ENCODE measurements at places on chromosomes 4 and X. TPM values are rescaled to one million over a fixed set of nuclear protein-coding genes. Genes with fewer than 3 reads are reported as not detected.
A peak's percentile ranks its signal among the peaks of the same experiment; 100 is the strongest.

GRCh38 chr4:77950203-77950602 is 87.6 kb downstream of the MRPL1 start:
- H3K36me3 ChIP-seq, result no peaks in the 10 kb centered on the region
- H3K4me1 ChIP-seq, result no peaks in the 10 kb centered on the region
- no peak for DNase-seq
- no peaks in the 10 kb centered on the region for H3K27me3 ChIP-seq
- H3K27ac ChIP-seq, result no peak overlapping the region

- H3K36me3 ChIP-seq, result no peaks in the 10 kb centered on the region
- no peak overlapping the region for H3K27ac ChIP-seq
- H3K27me3 ChIP-seq, result no peaks in the 10 kb centered on the region
- no peak for DNase-seq
These were observed 25.6 kb downstream of the RPA4 start for GRCh38 chrX:96909291-96909690.

DNA sequence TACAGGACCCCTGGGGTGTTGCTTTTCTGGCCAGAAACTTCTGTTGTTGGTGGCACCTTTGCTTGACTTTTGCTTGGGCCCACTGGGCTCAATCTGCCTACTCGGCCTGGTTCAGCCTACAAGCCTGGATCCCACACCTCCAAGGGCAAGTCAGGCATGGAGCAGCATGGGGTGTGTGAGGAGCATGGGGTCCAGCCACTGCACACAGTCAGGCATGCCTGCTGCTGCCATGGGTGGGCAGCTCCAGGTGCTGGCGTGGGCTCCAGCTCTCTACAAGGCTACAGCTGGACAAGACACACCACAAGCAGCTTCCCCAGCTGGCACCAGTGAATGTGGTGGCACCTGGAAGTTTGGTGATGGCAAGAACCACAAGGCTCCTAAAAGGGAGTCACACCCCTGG is 1683.1 kb upstream of the ADGRL3 start:
- H3K4me3 ChIP-seq, result no peak overlapping the region
- H3K27me3 ChIP-seq, result no peaks in the 10 kb centered on the region
- no peak overlapping the region for H3K27ac ChIP-seq
- no peaks in the 10 kb centered on the region for H3K4me1 ChIP-seq
- no peak for DNase-seq

GRCh38 chr4:99886146-99886545 is 8.1 kb downstream of the LAMTOR3 start:
- no peak overlapping the region for H3K4me3 ChIP-seq
- H3K36me3 ChIP-seq, result peaks cover 24% of the 10 kb centered on the region
- H3K4me1 ChIP-seq, result 0 out of 2 replicates have a peak, but pooled peaks cover 2% of the 10 kb centered on the region

GRCh38 chrX:133335027-133335426 is 80.3 kb downstream of the GPC4 start:
- no peak overlapping the region for H3K27ac ChIP-seq
- DNase-seq, result peak; percentile 85

DNA sequence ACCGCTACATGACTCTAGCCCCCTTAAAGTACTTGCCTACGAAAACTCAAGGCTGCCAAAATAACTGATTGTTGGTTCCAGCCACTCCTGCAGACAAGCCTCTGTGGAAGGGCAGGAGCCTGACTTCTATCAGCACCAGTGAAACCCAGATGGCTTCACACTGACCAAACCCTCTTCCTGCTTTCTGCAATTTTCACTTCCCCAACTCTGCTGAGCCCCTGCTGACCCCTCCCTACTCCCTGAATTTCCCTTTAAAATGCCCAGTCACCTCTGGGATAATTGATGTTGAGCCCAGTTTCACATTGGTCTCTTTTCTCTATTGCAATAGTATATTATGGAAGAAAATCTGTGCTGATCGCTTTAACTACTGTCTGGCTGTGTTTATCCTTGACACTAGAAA is 61.6 kb upstream of the STS start:
- H3K36me3 ChIP-seq, result no peaks in the 10 kb centered on the region
- H3K27ac ChIP-seq, result peak overlapping the region; percentile 97
- DNase-seq, result no peak
- H3K4me1 ChIP-seq, result peaks cover 92% of the 10 kb centered on the region

DNA sequence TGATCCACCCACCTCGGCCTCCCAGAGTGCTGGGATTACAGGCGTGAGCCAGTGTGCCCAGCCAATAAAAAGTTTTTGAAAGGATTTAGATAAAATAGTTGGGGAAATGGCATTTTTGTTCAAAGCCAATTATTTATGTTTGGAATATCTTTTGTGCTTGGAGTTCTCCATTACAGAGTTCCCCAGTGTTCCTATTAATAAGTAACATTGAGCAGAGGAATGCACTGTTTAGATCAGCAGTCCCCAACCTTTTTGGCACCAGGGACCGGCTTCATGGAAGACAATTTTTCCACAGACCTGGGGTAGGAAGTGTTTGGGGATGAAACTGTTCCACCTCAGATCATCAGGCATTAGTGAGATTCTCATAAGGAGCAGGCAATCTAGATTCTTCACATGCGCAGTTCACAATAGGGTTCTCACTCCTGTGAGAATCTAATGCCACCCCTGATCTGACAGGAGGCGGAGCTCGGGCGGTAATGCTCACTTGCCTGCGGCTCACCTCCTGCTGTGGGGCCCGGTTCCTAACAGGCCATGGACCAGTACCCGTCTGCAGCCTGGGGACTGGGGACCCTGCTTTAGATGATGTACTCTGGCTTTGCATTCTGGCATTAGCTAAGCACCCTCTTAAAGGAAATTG is 8.3 kb downstream of the PKD2 start:
- DNase-seq, result no peak

DNA sequence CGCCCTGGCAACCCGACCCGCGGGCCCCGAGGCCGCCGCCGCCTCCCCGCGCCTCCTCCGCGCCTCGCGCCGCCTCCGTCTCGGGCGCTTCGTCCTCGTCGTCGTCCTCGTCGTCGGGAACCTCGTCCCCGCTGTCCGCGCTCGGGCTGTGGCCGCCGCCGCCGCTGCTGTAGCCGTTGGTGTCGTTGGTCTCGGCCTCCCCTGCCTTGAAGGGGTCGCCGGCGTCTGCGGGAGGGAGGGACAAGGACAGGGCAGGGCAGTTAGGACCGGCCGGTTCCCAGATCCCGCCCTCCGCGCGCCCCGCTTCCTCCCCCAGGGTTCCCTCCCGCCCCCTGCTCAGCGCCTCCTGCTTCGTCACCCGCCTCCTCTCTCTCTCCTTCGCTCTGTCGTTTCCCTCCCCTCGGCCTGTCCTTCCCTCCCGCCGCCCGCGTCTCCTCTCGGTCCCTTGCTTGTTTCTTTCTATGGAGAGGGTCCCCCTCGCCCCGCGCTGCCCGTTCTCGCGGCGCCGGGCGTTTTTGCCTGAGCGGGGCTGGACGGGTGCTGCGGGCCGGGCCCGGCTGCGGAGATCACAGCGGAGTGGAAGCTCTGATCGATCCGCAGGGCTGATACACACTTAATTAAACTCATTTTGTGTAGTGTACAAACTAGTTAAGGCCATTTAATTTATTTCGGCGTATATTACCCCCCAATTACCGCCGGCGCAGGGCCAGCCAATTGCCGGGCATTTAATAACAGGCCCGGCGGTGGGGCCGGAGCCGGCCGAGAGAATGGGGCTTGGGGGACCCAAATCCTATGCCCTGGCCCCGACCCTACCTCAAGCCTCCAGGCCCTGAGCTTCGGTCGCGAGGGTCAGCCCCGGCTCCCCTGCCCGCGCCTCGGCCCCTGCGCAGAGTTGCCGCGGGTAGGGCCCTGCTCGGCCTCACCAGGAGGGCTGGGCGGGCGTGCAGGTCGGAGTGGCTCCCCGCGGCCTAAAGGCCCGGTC is 2.4 kb downstream of the NKX1-1 start:
- no peaks in the 10 kb centered on the region for H3K27me3 ChIP-seq
- H3K36me3 ChIP-seq, result no peaks in the 10 kb centered on the region
- H3K4me1 ChIP-seq, result no peaks in the 10 kb centered on the region
- H3K4me3 ChIP-seq, result no peak overlapping the region

DNA sequence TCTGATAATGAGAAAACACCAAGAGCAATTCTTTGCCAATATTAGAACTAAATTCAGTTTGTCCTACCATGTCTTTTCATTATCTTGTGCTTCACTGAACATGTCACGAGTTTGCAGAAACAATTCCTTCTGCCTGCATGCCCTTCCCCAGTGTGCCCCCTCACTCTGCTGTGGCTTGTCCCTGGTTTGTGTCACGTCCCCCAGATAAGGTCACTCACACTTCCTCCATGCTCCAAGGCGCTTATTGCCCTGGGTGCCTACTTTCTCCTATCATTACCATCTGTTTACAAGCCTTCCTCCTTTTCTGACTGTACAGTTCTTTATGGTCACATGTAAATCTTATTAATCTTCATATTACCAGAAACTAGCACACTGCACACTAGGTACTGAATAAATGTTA is 394.1 kb downstream of the KCNIP4 start:
- H3K4me3 ChIP-seq, result no peak overlapping the region
- no peaks in the 10 kb centered on the region for H3K4me1 ChIP-seq
- H3K27me3 ChIP-seq, result no peaks in the 10 kb centered on the region
- H3K36me3 ChIP-seq, result no peaks in the 10 kb centered on the region
- no peak overlapping the region for H3K27ac ChIP-seq
- no peak for DNase-seq

- 0 out of 2 replicates have a peak overlapping the region, but pooled peaks have one; percentile 15 for H3K4me3 ChIP-seq
- H3K36me3 ChIP-seq, result no peaks in the 10 kb centered on the region
- H3K27ac ChIP-seq, result peak overlapping the region; percentile 94
- no peaks in the 10 kb centered on the region for H3K27me3 ChIP-seq
These were observed 188.9 kb upstream of the AFF2 start for GRCh38 chrX:148311544-148311943.

- H3K27me3 ChIP-seq, result no peaks in the 10 kb centered on the region
- DNase-seq, result no peak
- H3K4me1 ChIP-seq, result no peaks in the 10 kb centered on the region
- H3K27ac ChIP-seq, result no peak overlapping the region
These were observed 3.0 kb upstream of the HTRA3 start for GRCh38 chr4:8266508-8266907.

GRCh38 chr4:135515295-135515694 is 1313.7 kb upstream of the PABPC4L start:
- H3K36me3 ChIP-seq, result no peaks in the 10 kb centered on the region
- H3K27ac ChIP-seq, result no peak overlapping the region
- 0 out of 2 replicates have a peak overlapping the region, but pooled peaks have one; percentile 4 for H3K4me3 ChIP-seq
- no peaks in the 10 kb centered on the region for H3K27me3 ChIP-seq
- DNase-seq, result no peak

DNA sequence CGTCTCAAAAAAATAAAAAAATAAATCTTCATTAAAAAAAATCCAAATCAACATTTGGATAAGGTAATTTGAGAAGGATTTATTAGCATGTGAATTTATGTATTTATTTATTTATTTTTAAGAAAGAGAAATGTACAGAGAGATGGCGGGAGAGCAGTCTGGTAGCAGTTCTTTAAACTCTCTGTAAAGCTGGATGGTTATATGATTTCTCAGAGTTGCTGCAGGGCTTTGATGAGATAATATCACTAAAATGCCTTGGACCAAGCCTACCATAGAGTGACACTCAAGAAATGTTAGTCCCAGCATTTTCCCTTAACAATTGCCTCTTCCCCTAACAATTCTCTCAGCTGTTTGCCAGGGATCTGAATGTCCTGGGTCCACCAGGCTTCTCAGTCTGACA is 103.4 kb upstream of the LNX1 start:
- H3K27ac ChIP-seq, result no peak overlapping the region
- no peak overlapping the region for H3K4me3 ChIP-seq
- no peaks in the 10 kb centered on the region for H3K4me1 ChIP-seq
- H3K27me3 ChIP-seq, result no peaks in the 10 kb centered on the region
- no peak for DNase-seq
- no peaks in the 10 kb centered on the region for H3K36me3 ChIP-seq

- no peaks in the 10 kb centered on the region for H3K27me3 ChIP-seq
- no peak within 1 kb of the TSS for H3K27ac ChIP-seq
- H3K4me1 ChIP-seq, result no peaks in the 10 kb centered on the region
These were observed at the start of gene ADH1C for GRCh38 chr4:99352602-99353537. Gene ADH1C, minus strand, starts transcription at chr4:99352746. Its CDS starts 71 bp downstream, at chr4:99352675.

- H3K4me3 ChIP-seq, result no peak overlapping the region
- H3K27ac ChIP-seq, result no peak overlapping the region
- H3K4me1 ChIP-seq, result no peaks in the 10 kb centered on the region
- no peaks in the 10 kb centered on the region for H3K27me3 ChIP-seq
- no peak for DNase-seq
These were observed 43.5 kb upstream of the TMEM164 start for GRCh38 chrX:109959356-109959871.

DNA sequence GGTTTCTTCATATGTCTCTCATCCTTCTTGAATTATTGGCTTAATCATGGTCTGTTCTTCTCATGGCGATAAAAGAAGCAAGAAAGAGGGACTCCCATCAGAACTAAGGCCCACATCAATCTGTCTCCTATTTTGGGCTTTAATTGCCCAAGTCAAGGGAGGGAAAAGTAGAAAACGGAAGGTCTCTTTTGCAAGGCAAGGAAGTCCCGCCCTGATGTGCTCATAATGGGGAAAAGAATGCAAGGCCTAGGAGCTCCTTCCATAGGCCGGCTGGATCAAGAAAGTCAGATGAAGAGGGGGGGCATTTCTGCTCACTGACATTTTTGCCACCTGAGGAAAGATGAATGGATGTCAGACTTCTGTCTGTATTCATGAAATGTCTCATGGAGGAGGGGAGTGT is 127.7 kb upstream of the RPS6KA3 start:
- H3K4me1 ChIP-seq, result no peaks in the 10 kb centered on the region
- H3K27me3 ChIP-seq, result no peaks in the 10 kb centered on the region

DNA sequence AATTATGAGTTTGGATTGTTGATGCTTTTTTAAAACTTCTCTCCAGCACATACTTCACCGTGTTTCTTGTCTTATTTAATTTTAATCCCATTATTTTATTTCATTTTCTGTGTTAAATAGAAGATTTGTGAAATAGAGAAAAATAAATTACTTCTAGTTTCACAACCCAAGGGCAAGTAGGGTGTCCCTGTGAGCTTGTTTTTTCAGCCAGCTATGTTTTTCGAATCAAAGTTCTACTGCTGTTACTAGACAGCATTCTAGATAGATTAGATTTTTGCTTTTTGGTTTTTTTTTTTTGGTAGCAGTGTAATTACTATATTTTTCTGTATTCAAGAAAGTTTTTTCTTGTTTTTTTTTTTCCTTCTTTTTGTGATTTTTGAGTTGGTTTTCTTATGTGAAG is 59.9 kb downstream of the RBPJ start:
- H3K36me3 ChIP-seq, result no peaks in the 10 kb centered on the region
- no peak overlapping the region for H3K27ac ChIP-seq
- H3K4me1 ChIP-seq, result peaks cover 32% of the 10 kb centered on the region
- no peak overlapping the region for H3K4me3 ChIP-seq
- no peak for DNase-seq

- H3K4me3 ChIP-seq, result no peak within 1 kb of the TSS
- H3K27me3 ChIP-seq, result no peaks in the 10 kb centered on the region
- peaks cover 8% of the 10 kb centered on the region for H3K4me1 ChIP-seq
These were observed at the start of gene APELA for GRCh38 chr4:164876700-164877324. Gene APELA, plus strand, starts transcription at chr4:164877178. Its CDS starts 154 bp downstream, at chr4:164877332.

The PSAPL1 gene
- not detected for total RNA-seq

The DMRTC1B gene
- total RNA-seq, result not detected

The RAB40AL gene
- total RNA-seq, result 0.67 TPM

The RNF175 gene
- total RNA-seq, result 0.34 TPM

The ZNF595 gene
- total RNA-seq, result 39.1 TPM

The PPP2R3B gene
- 62.5 TPM for total RNA-seq

The ZNF185 gene
- total RNA-seq, result 0.43 TPM

The CXXC4 gene
- total RNA-seq, result not detected

The CDX4 gene
- not detected for total RNA-seq
